ENCODE measurements at places on chromosomes 4 and X.

DNA sequence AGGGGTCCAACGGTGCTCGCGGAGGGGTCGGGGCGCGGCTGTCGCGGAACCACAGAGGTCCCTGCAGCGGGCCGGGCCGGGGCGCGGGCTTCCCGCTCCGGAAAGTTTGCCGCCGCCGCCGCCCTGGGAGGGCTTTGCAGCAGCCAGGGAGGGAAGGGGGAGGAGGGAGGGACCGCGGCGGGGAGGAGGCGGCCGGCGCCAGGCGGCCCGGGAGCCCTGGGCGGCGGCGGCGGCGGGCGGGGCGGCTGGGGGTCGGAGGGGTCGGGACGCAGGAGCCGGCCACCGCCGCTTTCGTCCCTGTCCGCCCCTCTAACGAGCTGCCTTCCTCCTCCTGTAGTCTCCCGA, 375 bp downstream of the FGFR3 start:
- DNase-seq, result peak; percentile 80

GRCh38 chrX:43002526-43003203, 224.7 kb upstream of the PPP1R2C start:
- no peak for DNase-seq

DNA sequence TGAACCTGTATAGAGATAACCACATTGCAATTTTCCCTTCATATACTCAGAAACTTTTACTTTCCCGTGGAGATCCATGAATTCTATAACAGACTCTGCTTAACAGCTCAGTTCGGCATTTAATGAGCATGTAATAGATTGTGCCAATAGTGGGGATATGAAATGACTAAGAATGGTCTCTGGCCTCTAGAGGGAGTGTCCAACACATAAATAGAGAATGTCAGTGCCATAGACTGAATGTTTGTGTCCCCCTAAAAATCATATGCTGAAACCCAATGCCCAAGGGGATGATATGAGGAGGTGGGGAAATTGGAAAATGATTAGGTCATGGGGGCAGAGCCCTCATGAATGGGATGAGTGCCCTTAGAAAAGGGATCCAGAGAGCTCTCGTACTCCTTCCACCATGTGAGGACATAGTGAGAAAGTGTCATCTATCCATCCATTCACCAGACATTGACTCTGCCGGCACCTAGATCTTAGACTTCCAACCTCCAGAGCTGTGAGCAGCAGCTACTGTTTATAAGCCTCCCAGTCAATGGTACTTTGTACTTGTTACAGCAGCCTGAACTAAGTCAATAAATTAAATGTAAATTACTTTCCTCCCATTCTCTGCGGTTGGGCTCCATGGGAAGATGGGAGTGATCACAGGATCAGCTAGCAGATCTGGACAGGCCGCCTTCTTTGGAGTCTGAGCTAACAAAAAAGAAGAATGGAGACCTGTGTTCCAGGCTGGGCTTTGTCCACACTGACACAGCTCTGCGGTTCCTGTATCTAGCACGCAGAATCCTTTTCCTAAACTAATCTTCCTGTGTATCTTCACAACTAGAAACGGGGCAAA, 28.1 kb upstream of the HPSE start:
- DNase-seq, result no peak

- DNase-seq, result peak; percentile 97
Observed at GRCh38 chrX:103214870-103215424, at the start of gene BEX4. BEX4 (plus strand) TSS chrX:103215108; CDS start chrX:103216154, 1,046 bp downstream.

DNA sequence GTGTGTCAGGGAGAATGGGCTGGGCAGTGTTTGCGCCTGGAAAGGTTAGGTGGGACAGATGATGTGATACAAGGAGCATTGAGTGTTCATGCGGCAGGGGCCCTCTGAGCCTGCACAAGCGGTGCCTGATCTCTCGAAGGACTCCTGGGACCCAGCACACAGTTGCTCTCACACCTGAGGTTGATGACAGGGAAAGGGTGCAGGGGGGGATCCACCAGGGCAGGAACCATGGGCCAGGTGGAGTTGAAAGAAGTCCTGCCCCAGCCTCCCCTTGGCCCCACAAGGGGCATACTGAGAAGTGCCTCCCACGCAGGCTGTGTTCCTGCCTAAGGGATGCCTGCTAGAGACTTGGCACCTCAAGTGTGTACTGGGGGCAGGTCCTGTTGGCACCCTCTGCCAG, 33.1 kb downstream of the TKTL1 start:
- no peak for DNase-seq

DNA sequence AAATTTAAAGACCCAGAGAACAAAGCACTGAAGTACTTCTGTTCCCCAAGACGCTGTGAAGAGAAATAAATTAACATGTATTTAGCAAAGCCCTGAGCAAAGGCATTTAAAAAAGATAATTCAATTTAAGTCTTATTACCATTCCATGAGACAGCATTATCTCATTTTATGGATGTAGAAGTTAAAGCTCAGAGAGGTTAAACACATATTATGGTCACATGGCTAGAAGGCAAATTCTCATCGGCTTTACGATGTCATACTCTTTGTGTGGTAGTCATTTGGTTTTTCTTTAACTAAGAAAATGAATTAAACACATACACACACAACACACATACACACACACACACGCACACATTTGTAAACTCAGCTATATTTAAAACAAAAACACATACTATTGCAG, 262.7 kb downstream of the HS3ST1 start:
- DNase-seq, result no peak

DNA sequence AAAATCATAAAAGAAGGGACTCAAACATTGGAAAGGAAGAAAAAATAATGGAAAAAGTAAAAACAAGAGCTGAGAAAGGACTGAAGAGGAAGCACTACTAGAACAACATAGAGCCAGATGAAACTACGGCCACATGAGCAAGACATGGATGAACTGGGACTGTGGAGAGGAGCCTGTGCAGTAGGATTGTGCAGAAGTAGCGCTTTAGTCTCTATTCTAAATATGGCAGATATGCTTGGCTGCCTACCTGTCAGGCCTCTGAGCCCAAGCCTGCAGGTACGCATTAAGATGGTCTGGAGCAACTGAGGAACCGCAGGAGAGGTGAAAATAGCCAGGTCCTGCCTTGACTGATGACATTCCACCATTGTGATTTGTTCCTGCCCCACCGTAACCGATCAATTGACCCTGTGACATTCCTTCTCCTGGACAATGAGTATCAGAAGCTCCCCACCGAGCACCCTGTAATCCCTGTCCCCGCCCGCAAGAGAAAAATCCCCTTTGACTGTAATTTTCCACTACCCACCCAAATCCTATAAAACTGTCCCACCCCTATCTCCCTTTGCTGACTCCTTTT, 154.3 kb downstream of the CAMK2D start:
- DNase-seq, result peak; percentile 75

DNA sequence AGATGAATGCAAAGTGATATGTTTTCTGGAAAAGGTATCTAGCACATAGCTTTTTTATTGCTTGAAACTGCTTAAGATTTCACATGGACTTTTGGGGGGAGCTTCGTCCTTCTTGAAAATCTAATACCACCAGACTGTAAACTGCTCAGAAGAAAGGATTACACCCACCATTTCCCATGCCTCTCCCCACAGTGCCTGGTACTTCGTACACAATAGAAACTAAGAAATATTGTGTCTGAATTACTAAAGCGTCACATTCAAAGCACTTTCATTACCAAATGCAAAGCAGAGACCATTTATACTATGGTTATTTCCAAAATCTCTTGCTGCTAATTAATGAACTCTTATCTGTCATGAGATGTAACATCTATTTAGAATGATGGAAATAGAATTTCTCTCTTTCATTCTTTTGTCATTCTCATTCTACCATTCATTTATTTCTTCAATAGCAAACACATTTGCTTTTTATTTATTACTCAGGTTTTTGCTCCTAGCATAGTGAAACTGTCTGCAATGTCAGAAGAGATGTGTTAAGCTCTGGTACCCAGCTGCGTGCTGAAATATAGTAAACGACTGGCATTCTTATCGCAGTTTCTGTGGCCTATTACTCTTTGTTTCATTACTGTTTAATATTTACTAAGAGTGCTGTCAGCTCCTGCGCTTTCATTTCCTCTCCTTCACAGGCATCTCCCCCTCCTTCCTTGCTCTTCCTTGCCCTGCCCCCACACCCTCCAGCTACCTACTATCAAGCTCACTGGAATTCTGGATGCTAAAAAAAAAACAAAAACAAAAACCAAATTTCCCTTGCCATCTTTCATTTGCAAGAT, 51.4 kb upstream of the RAPGEF2 start:
- no peak for DNase-seq

- DNase-seq, result no peak
Observed at GRCh38 chr4:139666735-139667281, 1.2 kb downstream of the MGST2 start.

DNA sequence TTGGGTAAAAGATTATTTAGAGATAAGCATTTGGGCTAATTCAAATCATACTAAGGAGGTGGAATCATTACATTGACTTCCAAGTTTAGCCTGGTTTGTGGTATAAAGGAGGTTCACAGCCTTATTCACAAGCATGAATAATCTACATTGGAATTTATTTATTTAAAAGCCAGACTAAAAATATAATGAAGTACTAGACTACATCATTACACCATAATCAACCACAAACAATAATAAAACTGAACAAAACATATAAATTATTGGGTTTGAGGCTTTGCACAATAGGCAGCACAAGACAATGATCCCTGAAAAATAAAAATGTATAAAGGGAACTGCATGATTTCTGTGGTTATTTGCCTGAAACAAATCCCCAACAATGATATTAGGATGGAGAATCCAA, 314.0 kb downstream of the GBA3 start:
- no peak for DNase-seq

- DNase-seq, result no peak
Observed at GRCh38 chr4:181874602-181875001, 368.6 kb upstream of the TENM3 start.
